ENCODE measurements at places on chromosomes 7 and 10. TPM values are rescaled to one million over a fixed set of nuclear protein-coding genes. Genes with fewer than 3 reads are reported as not detected.
A peak's percentile ranks its signal among the peaks of the same experiment; 100 is the strongest.

GRCh38 chr10:13705526-13706174, 118.9 kb downstream of the PRPF18 start:
- no peak for DNase-seq

GRCh38 chr10:113360870-113361269, 192.0 kb upstream of the HABP2 start:
- DNase-seq: no peak

DNA sequence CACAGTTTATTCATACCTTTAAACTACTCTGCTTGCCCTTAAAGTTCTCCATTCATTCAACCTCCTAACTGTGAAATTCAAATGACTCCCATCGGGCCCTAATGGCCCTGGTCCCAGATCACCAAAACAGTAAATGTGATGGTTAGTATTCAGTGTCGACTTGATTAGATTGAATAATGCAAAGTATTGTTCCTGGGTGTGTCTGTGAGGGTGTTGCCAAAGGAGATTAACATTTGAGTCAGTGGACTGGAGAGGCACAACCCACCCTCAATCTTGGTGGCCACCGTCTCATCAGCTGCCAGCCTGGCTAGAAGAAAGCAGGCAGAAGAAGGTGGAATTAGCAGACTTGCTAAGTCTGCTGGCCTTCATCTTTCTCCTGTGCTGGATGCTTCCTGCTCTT, 80.1 kb upstream of the PLXNA4 start:
- DNase-seq: no peak

- DNase-seq: no peak
Measured at GRCh38 chr7:38393874-38394273, 120.4 kb upstream of the TARP start.

DNA sequence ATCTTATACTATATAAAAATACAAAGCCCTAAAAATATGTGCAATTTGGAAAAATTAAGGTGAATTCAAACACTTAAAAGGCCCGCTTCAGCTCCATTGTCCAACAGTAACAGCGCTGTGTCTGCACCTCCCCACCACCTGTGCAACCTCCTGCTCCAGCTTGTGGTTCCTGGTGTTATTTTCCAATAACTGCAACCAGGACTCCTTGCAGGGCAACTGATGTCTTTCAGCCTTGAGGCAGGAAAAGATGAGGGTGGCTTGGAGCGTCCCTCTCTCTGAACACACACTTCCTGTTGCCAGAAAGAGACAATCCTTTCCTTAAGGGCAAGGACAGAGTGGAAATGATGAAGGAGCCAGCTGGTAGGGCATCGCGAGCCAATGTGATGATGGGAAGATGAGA, 336.0 kb downstream of the GLRX3 start:
- DNase-seq: no peak

- DNase-seq: no peak
Measured at GRCh38 chr10:116961406-116962251, 43.4 kb downstream of the SHTN1 start.

DNA sequence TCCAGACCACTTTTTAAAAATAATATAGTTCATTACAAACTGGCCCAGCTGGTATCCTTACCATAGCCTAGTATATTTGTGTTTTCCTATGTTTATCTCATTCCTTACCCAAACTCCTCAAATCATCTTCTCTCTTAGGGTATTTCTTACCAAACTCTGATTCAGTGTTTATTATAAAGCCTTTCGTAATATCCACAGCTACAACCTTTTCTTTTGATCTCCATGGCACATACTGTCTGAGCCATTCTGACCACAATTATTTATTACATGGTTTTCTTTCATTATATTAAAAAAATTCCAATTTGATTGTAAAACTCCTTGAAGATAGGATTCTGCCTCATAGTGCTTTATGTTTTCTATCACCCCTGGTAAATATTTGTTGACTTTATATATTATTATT, 94.2 kb downstream of the LRMDA start:
- no peak for DNase-seq

DNA sequence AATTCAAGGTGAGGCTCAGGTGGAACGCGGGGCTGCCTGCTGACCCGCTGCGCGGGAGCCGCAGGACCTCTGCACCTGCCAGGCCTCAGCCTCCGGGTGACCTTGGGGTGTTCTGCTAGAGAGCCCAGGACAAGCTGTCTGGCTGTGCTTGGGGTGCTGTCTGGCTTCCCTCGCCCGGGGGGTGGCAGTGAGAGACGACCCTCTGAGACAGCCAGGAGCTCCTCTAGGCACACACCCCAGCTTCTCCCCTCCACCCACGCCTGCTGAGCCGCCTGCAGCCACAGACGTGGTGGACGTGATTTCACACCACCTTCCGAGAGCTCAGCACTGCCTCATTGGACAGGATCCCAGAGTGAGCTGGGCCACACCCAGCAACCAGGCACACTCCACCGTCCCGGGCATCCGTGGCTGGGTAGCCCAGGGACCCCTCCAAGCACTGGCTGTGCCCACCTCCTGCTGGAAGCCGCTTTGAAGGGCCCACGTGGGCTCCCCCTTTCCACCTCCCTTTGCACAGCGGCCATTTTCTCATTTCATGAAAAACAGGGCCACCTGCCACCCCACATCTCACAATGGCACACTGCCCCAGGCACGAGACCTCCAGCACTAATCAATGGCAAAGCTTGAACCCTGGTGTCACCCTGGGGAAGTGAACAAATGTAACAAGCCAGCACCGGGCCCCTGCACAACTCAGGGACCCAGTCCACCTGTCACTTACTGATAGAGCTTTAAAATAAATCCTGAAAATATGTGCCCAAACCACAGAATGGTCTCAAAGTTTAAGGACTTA, 35.0 kb downstream of the ZFAND2A start:
- peak; percentile 52 for DNase-seq

Gene CHRM2
- 0.32 TPM for total RNA-seq

Gene OR2F2
- not detected for total RNA-seq

Gene RHOBTB1
- total RNA-seq: 29.6 TPM

Gene UCMA
- not detected for total RNA-seq

Gene RGR
- 2.3 TPM for total RNA-seq

Gene TSPAN33
- 153 TPM for total RNA-seq

Data from myocyte (in vitro differentiated cells).